NCI-H2171 (cell line): ENCODE measurements at places on chromosomes 2 and 18.
A peak's percentile ranks its signal among the peaks of the same experiment; 100 is the strongest.

- DNase-seq, result no peak
Measured at GRCh38 chr2:16126517-16127275, 186.3 kb downstream of the MYCN start.

- no peak for DNase-seq
Measured at GRCh38 chr18:7205346-7205745, 25.5 kb upstream of the LRRC30 start.

DNA sequence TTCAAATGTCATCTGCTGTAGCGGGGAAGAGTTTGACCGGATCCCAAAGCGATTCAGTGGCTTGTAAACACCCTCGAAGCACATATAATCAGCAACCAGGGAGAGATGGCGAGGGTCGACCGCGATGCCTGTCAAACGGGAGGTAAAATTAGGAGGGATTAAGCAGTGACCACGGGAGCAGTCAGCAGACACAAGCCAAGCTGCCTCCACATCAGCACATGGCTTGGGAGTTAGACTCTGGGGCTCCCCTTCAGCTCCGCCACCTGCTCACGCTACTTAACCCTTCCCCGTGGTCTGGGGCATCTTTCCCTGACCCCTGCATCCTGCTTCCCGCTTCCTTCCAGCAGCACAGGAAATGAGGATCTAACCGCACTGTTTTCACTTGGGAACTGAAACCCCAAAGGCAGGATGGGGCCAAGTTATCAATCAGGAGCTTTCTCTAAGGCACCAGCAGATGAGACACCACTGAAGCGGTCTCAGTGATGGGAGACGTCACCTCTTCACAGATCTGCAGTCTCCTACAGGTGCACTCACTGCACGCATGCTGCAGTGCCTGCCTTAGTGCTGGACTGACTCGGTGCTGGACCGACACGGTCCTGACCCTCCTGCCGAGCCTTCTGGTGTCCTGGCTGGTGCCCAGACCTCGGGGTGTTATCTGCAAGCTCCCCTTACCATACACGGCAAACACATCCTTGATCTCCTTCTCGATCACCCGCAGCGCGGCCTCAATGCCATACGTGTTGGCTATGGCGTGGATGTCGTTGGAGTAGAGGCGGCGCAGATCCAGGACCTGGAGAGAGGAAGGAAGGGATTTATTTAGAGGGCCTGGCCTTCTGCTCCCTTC, 77.5 kb downstream of the POLR1A start:
- DNase-seq, result no peak

- DNase-seq, result no peak
Measured at GRCh38 chr2:241720560-241720959, 13.9 kb upstream of the D2HGDH start.

DNA sequence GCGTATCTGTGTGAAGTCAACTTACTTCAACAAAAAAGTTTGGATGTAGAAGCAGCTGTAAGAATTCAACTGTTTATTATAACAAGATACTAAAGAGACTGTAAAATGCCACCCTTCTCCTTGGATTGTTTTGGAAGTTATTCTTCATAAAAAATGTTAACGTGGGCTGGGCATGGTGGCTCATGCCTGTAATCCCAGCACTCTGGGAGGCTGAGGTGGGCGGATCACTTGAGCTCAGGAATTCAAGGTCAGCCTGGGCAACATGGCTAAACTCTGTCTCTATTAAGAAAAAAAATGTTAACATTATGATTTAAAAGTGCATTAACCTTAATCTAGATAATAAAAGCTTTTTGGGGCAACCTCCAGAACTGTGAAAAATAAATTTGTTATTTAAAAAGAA, 7.7 kb downstream of the CIAO1 start:
- no peak for DNase-seq

GRCh38 chr2:241724975-241725870, 9.2 kb upstream of the D2HGDH start:
- no peak for DNase-seq

- DNase-seq, result no peak
Measured at GRCh38 chr2:45115181-45115580, 105.9 kb upstream of the SIX2 start.

- no peak for DNase-seq
Measured at GRCh38 chr2:21438949-21439348, 315.2 kb downstream of the TDRD15 start.

DNA sequence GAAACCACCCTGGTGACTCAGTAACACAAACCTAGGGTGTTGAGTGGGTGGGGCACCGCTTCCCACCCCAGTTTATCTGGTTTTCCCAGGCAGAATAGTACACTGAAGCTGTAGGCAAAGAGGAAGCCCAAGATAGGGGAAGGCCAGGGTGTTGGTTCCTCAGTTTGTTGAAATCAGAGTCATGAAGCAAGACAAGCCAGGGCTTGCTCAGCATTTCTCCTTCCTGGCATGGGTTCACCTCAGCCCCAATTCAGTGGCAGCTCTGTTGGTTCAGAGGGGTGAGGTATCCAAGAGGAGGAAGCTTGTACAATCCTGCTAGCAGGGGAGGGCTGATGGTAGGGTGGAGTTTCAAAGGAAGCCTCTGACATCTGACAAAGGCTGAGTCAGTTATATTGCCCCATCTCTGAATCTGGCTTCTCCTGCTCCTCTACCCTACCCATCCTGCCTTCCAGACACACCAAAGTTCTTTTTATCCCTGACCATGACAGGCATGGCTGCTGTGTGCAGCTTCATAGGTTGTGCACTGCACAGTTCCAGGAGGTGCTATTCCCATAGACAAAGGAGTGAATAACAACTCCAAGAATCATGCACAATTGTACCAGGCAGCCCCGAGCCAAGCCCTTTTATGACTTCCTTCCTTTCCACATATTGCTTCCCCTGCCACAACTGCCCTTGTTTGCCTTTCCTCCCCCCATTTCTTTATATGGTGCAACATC, 24.9 kb upstream of the RAB10 start:
- no peak for DNase-seq

- DNase-seq, result no peak
Measured at GRCh38 chr2:216006164-216006663, 7.1 kb downstream of the MREG start.

DNA sequence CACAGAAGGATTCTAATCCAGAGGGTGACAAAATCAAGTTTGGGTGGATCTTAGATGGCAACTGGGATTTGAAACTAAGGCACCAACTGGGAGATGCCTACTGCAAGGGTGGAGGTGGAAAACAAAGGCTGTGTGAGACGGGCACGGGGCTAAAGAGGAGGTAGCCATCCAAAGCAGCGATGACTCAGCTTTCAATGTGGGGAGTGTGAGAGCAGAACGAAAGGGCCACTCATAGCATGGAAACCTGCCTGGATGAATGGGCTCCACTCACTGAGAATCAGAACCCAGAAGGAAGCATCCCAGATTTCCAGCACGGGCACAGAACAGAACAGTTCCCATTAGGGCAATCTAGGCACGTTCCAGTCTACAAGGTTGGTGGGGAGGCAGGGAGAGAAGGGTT, 159.5 kb downstream of the COL4A4 start:
- DNase-seq, result no peak

DNA sequence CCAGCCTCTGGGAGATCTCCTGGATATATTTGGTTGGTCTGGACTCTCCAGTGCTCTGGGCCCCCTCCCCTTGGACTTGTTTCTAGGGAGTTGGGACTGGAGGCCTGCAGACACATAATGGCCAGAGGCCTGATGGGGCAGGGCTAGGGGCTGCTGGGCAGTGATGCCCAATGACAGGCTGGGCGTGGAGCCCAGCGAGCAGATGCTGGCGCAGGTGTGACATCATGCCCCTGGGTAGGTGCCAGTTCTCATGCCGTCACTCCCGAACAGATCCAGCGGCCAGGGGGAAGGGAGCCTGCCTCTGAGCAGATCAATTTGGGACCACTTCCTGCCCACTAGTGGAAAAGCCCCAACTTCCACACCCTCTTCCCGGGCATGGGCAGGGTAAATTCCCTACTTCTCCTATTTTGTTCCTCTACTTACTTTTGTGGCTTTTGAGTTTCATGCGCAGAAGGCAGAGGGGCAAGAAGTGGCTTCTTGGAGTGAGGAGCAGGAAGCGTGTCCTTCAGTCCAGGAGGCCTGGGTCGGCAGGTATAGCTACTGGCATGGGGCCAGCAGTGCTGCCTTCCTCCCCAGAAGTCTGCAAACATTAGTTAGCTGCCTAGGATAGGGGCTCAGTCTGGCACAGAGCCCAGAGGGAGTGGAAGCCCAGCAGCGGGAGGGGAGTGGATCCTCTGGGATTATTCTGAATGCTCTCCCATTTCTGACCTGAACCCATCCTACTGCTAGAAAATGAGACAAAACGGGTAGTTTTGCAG, 6.1 kb downstream of the MPV17 start:
- DNase-seq, result no peak

- DNase-seq, result no peak
Measured at GRCh38 chr2:36489281-36489680, 108.7 kb downstream of the FEZ2 start.

- DNase-seq, result no peak
Measured at GRCh38 chr2:181116261-181116660, 135.9 kb downstream of the UBE2E3 start.

- no peak for DNase-seq
Measured at GRCh38 chr2:184560603-184561002, 37.7 kb upstream of the ZNF804A start.

DNA sequence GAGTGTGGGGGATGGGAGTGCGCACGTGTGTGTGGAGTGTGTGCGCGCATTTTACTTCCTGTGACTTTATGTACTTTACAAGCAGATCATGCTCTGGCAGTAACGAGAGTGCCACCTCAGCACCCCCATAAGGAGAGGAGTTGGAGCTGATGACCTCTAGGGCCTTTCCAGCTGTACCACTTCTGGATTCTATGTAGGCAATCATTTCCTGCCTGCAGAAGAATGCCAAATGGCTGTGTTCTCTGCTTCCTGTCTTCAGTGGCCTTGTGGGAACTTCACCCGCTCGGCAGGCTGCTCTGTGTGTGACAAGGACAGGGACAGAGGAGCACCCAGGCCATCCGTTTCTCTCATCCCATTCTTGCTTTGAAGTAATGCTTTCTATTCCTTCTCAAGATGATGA, 22.8 kb upstream of the ZNF385B start:
- DNase-seq, result no peak

GRCh38 chr2:174333372-174334277, 1.1 kb upstream of the SP9 start:
- no peak for DNase-seq

- peak; percentile 16 for DNase-seq
Measured at GRCh38 chr2:223601932-223602666, at the start of gene SCG2. SCG2 (minus strand) TSS chr2:223602361; CDS start chr2:223599282, 3,079 bp downstream.

DNA sequence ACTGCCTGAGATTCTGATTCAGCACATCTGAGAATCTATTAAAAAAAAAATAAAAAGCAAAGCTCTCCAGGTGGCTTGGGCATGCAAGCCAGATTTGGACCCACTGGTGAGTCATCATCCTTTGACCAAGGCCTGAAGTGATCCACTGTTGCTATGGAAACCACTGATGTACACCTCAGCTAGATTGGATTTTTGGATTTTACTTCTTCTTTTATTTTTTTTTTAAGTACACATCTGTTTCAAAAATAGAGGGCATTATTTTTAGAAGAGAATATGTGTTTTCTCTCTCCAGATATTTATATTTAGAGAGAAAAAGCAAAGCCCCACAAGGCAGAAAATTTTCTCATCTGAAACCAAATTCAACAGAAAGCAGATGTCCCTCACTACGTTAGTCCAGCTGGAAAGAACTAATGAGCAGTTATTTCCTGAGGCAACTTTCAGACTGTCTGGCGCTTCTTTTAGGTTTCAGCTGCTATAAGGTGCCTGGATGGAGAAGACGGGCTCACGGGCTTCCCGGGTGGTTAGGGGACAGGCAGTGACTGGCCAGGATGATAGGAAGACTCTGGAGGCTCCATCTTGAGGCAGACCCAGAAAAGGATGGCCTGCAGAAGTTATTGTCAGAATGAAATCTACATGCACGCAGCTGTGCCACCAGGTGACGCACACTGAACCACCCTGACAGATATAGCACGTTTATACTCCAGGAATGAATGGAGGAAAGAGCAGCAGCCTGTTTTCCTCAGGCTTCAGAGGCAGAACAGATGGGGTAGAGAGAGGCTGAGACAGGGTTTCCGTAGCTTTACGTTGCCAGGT, 50.5 kb downstream of the MRPL35 start:
- DNase-seq, result peak; percentile 44

DNA sequence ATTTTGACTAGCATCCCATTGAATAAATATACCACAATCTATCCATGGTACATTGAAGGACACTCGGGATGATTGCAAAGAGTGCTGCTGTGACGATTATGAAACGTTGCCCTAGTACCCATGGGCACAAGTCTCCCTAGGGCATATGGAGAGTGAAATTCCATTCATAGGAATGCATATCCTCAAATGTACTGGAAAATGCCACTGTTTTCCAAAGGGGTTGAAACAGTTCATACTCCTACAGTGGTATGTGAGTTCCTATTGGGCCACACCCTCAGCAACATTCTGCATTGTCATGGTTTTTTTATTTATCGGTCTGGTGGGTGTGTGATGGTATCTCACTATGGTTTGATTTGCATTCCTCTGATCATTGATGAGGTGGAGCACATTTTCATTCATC, 130.6 kb downstream of the TWIST2 start:
- no peak for DNase-seq

- DNase-seq, result no peak
Measured at GRCh38 chr2:129862668-129863067, 116.8 kb upstream of the RAB6C start.

GRCh38 chr2:20067992-20068584, 16.7 kb upstream of the LAPTM4A start:
- no peak for DNase-seq

DNA sequence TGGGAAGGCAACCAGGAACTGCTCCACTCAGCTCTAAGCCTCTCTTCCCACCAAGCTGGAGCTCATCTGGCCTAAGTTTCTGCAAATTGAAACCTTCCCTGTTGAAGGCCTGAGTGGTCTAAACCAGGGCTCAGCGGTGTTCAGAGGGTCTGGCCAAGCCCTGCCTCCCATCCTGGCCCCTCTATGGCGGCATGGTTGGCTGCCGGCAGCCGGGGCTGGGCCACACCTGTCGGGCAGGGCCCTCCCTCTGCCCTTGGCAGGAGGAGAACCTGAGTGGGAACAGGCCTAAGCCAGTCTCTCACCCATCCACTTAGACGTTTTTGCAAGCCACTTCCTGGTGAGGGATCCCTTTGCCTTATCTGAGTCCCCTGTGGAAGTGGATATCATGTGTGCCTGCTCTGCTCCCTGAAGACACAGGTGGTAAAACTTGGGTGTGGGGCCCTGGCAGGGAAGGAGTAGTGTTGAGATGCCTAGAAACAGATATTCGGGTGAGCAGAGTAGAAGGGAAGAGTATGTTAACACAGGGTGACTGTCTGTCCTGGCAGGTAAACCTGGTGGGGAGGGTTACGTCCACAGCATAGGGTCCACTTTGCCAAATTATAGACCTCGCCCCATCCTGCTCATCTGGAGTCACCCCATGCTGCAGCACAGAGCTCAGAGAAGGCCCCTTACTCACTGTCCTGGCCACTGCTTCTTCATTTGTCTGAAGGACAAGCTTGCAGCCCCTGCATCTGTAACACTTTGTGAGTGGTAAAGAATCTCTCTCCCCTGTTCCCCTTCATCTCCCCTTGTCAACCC, 63.0 kb upstream of the SIX2 start:
- DNase-seq, result no peak

DNA sequence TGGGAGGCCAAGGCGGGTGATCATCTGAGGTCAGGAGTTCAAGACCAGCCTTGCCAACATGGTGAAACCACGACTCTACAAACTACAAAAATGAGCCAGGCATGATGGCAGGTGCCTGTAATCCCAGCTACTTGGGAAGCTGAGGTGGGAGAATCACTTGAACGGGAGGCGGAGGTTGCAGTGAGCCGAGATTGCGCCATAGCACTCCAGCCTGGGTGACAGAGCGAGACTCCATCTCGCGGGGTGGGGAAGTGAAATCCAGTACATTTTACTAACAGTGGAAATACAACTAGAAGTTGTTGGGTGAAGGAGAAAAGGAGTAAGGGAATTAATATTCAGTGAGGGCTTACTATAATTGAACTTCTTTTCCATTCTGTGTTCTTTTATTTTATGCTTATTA, 13.2 kb upstream of the ENOSF1 start:
- no peak for DNase-seq
